Panc1 (cell line): ENCODE measurements at places on chromosomes 2 and 18.

- DNase-seq: no peak
Measured at GRCh38 chr2:64277101-64277849, 133.1 kb upstream of the PELI1 start.

DNA sequence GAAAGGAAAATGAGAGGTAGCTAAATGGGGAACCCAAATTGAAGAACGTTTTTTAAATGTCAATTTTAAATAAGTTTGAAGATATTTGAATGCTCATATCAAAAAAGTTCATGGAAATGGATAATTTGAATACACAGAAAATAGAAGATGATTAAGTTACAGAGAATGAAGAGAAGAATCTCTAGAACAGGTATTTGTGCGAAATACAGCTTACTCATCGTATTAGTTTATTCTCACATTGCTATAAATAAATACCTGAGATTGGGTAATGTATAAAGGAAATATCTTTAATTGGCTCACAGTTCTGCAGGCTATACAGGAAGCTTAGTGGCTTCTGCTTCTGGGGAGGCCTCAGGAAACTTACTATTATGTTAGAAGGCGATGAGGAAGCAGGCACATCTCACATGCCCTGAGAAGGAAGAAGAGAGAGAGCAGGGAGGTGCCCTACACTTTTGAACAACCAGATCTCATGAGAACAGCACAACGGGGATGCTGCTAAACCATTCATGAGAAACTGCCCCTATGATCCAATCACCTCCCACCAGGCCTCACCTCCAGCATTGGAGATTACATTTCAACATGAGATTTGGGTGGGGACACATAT, 89.7 kb upstream of the DTNA start:
- DNase-seq: no peak

GRCh38 chr2:36878429-36878828, 87.9 kb downstream of the STRN start:
- no peak for DNase-seq

GRCh38 chr2:237786936-237787335, 11.6 kb upstream of the RBM44 start:
- DNase-seq: no peak

DNA sequence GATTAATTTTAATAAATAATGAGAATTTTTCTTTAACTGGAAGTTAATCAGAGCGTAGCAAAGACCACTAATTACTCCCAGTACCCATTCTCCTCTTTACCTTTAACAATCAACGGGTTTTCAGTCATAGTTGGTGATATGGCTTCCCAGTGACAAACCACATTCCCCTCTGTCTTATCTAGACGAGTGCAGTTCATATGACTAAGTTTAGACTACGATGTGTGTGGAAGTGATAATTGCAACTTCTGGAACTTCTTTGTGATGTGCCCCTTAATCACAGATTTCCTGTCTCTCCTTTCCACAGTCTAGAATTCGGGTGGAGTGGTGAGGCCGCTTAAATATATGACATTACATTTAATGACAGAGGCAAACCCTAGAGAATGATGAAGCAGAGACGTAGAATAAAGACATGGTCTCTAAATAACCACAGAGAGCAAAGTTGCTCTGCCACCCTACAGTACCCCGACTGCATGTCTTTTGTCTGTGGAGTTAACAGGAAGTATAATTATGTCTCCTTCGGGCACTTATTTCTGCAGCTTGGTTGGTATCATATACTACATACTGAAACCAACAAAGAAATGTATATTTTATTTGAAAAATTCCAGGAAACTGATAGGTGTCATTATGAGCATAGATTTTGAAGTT, 693.3 kb upstream of the CDH7 start:
- no peak for DNase-seq

DNA sequence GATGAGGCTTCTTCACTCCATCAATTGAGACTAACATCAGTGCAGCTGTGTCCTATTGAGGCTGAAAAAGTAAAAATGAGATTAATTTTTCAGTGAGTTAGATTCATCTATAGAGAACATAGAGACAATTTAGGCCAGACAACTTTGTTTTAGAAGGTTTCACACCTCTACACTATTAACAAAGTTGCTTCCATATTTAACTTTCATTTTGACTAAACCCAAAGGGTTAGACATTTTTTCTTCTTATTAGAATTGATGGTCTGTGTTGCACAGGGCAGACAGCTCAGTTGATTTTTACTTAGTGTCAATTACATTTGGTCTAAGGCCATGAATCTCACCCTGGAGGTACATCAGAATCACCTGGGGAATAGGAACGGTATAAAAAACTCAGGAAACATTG, 130.2 kb upstream of the NXPH2 start:
- DNase-seq: no peak

DNA sequence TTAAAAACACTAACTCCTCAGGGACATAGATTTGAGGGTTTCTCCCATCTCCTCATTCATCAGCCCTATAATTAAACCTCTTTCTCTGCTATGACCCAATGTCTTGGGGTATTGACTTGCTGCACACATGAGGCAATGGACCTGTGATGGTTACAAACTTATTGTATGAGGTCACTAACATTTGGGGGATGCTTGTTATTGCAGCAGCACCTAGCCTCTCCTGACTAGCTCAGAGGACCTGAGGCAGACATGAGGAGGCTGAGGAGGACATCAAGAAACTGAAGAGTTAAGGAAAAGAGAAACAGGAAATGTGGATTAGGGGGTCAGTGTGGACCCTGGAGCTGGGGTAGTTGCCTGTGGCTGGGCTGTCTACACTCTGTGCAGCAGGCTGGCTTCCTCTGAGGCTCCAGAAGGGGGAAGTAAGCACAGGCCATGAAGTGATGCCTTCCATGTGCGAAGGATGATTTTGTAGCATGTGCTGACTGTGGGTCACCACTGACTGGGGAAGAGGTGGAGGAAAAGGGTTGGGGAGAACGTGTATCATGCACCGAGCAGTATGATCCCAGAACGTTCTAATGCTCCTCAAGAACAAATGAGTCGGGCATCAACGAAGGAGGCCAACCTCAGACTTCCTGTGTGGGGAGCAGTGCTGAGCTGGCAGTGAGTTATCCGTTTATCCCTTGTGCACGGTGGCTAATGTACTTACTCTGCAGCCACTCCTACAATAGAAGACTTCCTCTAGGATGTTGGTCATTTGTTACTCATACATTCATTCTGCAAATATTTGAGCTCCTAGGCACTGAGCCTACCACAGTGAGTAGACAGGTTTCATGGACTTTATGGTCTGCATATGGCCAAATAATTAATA, 42.1 kb upstream of the RFX8 start:
- peak; percentile 33 for DNase-seq

DNA sequence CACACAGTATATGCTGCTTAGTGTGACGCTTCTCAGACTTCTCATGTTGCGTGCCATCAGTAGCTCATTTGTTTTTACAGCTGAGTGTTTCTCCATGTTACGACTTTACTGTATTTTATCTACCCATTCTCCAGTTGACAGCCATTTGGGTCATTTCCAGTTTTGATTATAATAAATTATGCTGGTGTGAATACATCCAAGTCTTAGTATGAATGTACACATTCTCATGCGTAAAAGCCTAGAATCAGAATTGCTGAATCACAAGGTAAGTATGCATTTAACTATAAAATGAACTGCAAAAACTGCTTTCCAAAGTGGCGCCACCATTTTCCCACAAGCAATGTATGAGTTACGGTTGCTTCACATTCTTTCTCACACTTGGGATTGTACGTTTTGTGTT, 184.2 kb upstream of the SLC35G4 start:
- no peak for DNase-seq

DNA sequence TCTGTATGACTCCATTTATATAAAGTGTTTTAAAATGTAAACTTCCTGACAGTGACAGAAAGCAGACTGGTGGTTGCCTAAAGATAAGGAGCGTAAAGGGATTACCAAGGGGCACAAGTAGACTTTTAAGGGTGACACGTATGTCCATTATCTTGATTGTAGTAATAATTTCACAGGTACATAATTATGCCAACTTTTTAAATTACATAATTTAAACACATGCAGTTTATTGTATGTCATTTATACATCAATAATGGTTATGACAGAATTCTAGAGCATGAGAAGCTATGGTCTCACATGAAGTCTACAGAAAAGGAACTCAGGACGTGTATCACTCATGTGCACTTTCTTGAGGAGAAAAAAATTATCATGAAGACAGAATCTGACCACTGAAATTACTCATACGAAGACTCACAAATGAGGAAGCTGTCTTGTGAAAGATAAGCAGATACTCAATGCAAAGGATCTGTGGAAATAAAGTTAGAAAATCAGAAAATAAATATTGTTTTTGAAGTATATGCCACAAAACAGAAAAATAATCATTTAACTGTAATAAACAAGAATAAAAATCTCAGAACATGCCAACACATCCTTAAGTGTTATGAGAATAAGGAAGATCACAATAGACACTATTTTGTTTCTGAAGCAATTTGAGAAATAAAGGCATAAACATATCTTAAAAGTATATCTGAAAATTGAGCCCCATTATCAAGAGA, 84.4 kb downstream of the TMEM131 start:
- DNase-seq: no peak

- no peak for DNase-seq
Measured at GRCh38 chr2:85545780-85546240, 6.8 kb downstream of the MAT2A start.

GRCh38 chr2:52336951-52337350, 1305.0 kb upstream of the NRXN1 start:
- no peak for DNase-seq

- DNase-seq: no peak
Measured at GRCh38 chr18:55543130-55543704, 44.8 kb downstream of the TCF4 start.

- DNase-seq: no peak
Measured at GRCh38 chr2:239359196-239359912, 41.5 kb downstream of the HDAC4 start.

DNA sequence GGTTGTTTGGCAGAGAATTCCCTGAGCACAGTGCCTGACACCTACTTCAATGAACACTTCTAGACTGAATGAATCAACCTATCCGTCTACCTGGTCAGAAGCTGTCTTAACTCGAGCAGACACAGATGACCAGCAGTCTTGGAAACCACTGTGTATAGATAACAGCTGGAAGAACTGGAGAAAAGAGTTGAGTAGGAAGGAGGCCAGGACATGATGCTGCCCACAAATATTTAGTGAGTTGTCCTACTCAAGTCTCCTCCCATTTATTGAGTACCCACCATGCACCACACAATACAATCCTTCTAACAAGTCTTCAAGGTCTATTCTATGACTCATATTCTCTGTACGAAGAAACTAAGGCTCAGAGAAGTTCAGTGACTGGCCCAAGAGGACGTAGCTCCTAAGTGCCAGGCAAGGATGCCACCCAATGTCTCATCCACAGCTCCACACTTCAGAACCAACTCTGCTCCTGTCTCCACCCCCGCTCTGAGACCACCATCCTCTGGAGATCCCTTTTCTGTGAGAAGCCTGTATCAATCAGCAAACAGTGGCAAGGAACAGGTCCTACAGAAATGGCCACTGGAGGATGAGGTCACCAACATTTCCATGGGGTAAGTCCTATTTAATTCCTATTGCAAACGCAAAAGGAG, 62.2 kb downstream of the GALNT14 start:
- no peak for DNase-seq

- no peak for DNase-seq
Measured at GRCh38 chr2:196286821-196287220, 115.4 kb upstream of the STK17B start.

GRCh38 chr2:59383473-59383872, 1142.3 kb upstream of the FANCL start:
- DNase-seq: no peak
